GM13976 (cell line): ENCODE measurements at places on chromosomes 13 and 19.

- DNase-seq, result no peak
These were observed 54.7 kb downstream of the SKA3 start for GRCh38 chr13:21121616-21122015.

- no peak for DNase-seq
These were observed 133.3 kb downstream of the RGCC start for GRCh38 chr13:41590643-41591042.

GRCh38 chr13:46341112-46341711 lies 45.8 kb downstream of the RUBCNL start:
- peak; percentile 32 for DNase-seq

DNA sequence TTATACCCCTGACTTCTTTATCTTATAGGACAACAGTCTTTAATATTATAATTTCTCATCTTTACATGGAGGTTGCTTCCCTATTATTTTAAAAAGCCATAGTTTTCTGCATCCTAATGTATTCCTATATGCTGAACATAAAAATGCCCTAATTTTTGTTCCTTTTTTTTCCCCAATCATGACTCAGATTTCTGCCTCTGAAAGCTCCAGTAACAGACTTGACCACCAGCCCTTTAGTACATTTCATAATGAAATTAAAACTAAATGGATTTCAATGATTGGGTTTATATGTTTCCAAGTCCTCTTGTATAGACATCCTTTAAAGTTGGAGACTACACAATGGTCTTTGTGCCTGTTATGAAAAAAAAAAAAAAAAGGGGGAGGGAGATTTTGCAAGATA lies 712.5 kb downstream of the DIAPH3 start:
- no peak for DNase-seq

DNA sequence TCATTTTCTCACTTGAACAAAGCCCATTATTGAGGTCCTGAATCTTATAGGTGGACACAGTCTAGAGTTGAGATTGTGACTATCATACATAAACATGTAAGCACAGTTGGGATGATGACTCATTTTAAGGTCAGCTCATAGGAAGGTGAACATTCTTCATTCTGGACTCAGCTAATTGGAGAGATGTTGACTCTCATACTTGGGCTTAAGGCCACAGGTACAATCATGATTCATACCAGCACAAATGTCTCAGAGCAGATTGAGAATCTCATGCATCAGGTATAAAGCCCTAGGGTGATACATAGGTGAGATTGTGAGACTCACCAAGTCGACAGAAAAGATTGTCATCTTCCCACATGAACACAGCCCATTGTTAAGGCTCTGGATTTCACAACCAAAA lies 62.3 kb upstream of the ZNF724 start:
- no peak for DNase-seq

- DNase-seq, result no peak
These were observed 3.6 kb downstream of the GFY start for GRCh38 chr19:49428547-49429451.

- DNase-seq, result no peak
These were observed 2818.6 kb upstream of the PCDH20 start for GRCh38 chr13:64234255-64234654.

DNA sequence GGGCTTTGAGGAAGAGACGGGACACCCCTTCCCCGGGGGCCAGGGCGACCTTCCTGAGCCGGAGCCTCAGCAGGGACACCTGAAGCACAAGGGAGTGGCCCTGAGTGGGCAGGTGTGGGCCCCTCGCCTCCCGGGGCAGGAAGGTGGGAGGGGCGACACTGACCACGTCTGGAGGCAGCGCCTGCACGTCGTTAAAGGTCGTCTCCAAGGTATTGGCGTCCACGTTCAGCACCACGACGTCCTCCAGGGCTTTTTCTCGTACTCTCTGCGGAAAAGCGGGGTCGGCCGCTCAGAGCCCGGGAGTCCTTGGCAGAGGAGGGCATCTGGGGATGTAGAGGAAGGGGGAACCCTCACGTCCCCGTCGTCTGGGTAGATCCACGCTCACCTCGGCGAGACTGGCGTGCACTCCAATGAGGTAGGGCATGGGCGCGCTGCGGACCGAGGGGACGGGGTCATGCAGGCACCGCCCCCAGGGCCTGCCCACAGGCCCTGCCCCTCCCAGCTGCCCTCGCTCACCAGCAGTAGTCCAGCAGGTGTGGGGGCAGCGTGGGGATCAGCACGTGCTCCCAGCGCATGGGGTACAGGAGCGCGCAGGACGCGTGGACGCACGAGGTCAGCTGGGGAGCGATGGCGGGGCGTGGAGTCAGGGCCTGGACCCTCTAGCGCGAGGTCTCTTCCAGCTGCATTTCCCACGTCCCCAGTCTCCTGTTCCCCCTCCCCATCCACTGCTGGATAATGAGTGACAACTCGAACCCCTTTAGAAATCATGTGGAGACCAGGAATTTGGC lies 6.1 kb downstream of the DENND1C start:
- DNase-seq, result no peak

DNA sequence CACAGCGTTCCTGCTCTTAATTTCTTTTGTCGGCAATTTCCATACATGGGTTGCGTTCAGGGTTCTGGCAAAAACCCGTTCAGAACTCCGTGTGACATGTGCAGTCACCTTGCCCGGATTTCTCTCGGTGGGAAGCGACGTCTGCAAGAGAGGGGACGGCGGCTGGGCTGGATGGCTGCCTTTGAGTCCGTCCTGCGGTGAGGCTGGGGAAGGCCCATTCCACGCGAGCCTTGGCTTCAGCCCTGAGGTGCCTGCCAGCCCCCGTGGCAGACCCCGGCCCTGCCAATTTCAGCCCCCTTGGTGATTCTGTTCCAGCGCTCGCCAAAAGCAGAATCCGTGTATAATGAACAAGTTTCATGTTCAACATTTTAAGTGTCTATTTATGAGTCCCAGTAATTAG lies 72.6 kb upstream of the TSHZ3 start:
- no peak for DNase-seq

DNA sequence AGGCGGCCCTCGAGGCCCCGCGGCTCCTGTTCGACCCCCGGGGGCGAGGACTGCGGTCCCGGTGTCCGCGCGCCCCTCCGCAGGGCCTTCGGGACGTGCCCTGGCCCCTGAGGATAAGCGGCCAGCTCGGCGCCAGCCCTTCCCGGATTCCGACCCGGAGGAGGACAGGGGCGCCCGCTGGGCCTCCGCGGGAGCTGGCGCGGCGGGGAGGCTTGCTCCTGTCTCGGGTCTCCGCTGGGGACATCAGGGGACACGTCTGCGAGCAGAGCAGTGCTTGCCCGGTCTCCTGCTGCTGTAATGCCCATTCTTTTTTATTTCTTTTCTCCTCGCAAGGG lies 829 bp downstream of the B3GLCT start:
- DNase-seq, result no peak

DNA sequence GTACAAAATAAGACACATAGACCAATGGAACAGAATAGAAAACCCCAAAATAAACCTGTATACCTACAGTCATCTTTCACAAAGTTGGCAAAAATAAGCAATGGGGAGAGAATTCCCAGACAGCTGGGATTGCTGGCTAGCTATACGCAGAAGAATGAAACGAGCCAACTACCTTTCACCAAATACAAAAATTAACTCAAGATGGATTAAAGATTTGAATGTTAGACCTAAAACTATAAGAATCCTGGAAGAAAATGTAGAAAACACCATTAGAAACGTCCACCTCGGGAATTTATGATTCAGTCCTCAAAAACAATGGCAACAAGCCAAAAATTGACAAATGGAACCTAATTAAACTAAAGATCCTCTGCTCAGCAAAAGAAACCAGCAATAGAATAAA lies 408.1 kb upstream of the SLITRK1 start:
- no peak for DNase-seq

- DNase-seq, result no peak
These were observed 25.5 kb downstream of the RANBP3 start for GRCh38 chr19:5952193-5953029.

DNA sequence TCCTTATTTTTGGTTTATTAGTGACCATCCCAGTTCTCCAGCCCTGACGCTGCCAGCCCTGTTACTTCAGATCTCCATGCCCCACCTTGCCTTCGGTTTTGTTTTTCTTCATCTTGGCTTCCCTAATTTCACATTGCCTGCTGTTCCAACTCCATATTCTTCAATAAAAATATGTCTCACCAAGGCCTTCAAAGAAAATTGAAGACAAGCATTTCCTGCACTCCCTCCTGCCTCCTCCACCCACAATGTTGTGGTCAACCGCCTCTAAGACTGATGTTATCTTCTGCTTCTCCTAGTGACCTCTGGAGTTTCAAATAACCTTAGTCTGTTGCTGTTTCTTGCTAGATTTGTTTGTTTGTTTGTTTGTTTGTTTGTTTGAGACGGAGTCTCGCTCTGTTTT lies 14.6 kb downstream of the PLD3 start:
- peak; percentile 40 for DNase-seq

- DNase-seq, result peak; percentile 17
These were observed at the start of gene FAM187B for GRCh38 chr19:35228177-35228930. Gene FAM187B (minus strand): TSS chr19:35228739. CDS start chr19:35228680, 59 bp downstream.

- DNase-seq, result peak; percentile 33
These were observed 172.7 kb upstream of the RNF113B start for GRCh38 chr13:98349731-98350305.

- no peak for DNase-seq
These were observed 100.0 kb downstream of the LMO7 start for GRCh38 chr13:75736173-75736572.

DNA sequence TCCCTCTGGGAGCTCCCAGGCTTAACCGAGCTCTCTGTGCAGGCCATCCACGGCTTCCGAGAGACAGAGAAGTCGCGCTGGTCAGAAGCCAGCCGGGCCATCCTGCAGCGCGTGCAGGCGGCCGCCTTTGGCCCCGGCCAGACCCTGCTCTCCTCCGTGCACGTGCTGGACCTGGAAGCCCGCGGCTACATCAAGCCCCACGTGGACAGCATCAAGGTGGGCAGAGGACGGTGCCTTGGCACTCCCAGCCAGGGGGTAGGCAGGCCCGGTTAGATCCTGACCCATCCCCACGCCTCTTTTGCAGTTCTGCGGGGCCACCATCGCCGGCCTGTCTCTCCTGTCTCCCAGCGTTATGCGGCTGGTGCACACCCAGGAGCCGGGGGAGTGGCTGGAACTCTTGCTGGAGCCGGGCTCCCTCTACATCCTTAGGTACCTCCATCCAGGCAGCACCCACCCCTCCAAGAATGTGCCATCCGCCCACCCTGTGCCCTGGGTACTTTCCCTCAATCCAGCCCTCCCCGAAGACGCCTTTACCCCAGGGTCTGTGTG lies 1.5 kb downstream of the PSPN start:
- DNase-seq, result no peak

- no peak for DNase-seq
These were observed 9.3 kb downstream of the FAM124A start for GRCh38 chr13:51231456-51231855.

- DNase-seq, result no peak
These were observed 66.6 kb downstream of the GADD45B start for GRCh38 chr19:2542341-2543069.

GRCh38 chr13:112831196-112831595 lies 137.8 kb upstream of the MCF2L start:
- DNase-seq, result no peak

DNA sequence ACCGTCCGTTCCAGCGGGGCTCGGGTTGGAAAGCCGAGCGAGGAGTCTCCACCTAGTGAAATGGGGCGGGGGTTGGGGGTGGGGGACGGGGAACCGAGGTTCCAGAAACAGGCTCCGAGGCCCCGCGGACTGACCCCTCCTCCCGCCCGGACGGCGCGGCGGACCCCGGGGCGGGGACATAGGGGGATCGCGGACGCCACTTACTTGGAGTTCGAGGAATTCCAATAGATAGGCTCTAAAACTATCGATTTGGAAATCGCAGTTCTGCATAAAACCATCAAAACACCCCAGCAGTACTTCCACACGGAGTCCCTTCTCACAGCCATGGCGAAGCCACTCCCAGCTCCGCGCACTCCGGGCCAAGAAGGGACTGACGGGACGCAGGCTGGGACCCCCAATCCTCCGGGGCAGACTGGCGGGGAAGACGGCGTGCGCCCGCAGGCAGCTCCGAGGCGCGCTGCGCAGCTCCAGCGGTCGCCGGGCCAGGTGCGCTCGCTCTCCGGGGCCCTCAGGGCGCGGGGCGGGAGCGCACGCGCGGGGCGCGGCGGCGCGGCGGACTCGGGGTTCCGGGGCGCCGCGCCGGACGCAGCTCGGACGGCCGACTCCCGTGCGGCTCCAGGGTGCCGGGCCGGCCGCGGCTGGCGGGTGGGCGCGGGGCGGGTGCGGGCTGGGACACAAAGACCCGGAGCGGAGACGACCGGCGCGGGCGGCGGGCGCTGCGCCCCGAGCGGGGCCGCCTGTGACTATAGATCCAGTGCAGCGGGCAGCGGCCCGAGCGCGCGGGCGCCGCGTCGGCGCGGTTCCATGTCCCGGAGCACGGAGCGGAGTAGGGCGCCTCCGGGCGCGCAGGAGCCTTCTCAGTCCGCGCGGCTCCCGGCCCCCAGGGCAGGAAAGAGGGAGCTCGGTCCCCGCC lies 567 bp downstream of the EFNB2 start:
- DNase-seq, result peak; percentile 51

- no peak for DNase-seq
These were observed 17.3 kb downstream of the FLT1 start for GRCh38 chr13:28477709-28477973.

GRCh38 chr13:66195238-66195637 lies 1034.9 kb downstream of the PCDH9 start:
- no peak for DNase-seq

DNA sequence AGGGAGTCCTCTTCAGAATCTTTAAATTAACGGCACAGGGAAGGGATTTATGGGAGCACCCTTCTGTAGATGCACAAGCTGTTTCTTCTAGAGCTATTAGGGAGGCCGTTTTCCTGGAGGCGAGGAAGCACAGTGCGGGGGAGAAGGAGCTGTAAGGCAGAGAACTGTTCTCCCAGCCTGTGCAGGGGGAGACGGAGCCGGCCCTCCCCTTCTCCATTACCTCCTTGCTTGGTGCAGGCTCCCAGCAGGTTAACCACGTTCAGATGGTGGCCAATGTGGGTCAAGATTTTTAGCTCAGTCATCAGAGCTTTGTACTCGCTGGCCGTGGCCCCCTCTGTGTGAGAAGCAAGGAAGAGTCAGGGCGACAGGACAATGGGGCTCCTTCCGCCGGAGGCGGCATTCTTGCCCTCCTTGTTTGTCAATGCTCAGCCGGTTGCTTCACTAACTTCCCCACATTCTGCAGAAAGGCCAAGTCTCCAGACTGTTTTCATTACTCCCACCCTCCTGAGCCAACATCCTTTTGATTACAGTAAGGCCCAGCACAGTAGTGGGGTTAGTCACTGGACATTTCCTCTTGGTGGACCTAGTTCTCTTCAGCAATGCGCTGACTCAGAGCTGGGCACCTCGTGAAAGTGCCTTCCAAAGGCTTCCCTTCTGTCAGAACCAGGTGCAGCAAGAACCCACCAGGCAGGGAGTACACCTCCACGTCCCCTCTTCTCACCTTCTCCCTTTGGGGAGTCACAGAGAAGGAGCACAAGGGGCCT lies 165.4 kb downstream of the FLT1 start:
- no peak for DNase-seq

DNA sequence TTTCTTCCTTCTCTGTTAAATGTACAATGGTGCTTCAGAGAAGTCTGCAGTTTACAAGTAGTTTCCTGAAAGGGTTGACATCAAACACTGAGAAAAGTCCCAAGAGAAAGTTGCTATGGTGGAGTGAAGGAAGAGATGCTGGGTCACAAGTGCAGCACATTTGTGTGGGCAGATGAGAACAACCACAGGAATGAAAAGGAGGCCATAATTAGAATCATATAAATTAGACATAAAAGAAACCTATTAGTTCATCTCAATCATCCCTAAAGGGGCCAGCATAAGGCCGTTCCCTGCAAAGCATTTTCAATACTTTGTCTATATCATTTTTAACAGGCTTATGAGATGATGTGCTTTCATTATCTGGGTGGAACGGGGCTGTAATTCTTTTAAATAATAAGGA lies 359.2 kb downstream of the IRS2 start:
- DNase-seq, result no peak
